HEK293T (cell line): ENCODE measurements at places on chromosomes 3 and 15.

- no peak for DNase-seq
These were observed 48.3 kb upstream of the CGNL1 start for GRCh38 chr15:57327985-57328471.

DNA sequence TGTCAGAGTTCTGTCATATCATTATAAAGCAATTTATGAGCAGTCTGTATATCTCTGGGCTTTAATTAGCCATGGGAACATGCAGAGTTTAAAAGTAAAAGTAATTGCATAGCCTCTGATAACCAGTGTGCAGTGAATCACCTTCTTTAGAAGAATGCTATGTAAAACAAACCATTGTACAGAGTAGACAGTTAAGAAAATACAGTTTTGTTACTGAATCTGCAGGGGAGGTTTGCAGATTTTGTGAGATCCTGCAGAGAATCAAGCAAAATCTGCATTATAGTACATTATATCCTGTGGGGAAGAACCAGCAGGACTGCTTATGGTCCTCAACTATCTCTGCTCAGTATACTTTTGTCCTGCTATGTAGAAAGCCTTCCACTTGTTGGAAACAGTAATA, 396.2 kb upstream of the NAALADL2 start:
- no peak for DNase-seq

GRCh38 chr3:188283347-188283746, 129.4 kb downstream of the LPP start:
- no peak for DNase-seq

DNA sequence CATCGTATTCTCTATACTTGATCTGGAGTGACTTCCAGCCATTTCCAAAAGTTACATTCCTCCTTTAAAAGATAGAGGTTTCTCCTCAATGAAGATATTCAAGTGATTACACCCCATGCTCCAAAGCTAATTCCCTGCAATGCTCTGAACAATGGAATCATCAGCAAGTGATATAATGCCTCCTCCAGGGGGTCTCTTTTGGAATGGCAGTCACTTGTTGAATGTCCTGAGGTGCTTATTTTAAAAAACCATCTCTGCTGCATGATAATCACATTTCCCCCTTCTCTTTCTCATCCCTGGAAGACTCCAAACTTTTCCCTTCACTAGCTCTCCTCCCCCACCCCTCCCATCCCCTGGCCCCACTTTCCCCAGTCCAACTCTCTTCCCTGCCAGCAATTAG, 2.6 kb downstream of the LHFPL4 start:
- DNase-seq, result no peak

GRCh38 chr3:34294240-34294639, 495.8 kb downstream of the PDCD6IP start:
- DNase-seq, result no peak

DNA sequence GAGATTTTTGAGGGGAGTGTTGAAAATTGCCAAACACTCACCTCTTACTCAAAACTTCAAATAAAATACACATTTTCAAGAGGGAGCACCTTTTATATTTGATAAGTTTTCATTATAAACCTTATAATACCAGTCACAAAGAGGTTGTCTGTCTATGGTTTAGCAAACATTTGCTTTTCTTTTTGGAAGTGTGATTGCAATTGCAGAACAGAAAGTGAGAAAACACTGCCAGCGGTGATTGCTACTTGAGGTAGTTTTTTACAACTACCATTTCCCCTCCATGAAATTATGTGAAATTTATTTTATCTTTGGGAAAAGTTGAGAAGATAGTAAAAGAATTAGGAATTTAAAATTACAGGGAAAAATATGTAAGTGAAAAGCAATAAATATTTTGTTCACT, 20.1 kb downstream of the DIPK2A start:
- no peak for DNase-seq

DNA sequence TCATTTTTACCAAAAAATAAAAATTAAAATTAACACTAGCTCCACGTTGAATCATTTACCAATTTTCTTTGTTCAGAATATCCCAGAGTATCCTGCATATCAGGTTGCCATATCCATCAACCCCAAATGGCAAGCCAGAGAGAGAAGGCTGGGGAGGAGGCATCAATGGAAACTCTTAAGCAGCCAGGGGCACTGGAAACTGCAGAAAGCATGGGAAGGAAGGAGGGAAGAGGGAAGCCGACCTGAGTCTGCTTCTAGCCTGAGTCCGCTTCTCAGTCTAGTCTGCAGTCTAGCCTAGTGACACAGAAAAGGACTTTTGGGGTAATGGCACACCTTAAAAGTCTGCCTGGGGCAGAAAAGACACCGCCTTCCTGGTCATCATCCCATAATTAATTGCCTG, 1.6 kb upstream of the MTHFS start:
- no peak for DNase-seq

DNA sequence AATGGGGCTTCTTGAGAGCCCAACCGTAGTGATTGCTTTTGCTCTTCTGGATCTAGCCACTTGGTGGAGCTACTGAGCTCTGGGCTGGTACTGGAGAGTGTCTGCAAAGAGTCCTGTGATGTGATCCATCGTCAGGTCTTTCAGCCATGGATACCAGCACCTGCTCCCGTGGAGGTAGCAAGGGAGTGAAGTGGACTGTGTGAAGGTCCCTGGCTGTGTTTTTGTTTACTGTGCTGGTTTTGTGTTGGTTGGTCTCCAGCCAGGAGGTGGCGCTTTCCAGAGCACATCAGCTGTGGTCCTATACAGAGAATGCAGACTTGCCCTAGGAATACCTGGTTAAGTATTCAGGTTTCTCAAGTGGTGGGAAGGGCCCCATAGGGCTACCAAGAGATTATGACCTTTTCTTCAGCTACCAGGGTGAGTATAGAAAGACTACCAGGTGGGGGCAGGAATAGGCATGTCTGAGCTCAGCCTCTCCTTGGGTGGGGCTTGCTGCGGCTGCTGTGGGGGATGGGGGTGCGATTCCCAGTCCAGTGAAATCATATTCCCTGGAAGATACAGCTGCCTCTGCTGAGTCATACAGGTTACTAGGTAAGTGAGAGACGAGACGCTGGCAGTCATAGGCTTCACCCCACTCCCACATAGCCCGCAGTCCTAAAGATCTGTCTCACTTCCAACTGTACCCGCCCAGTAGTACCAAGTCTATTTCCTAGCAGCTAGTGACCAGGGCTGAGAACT, 733.7 kb downstream of the ZNF385D start:
- no peak for DNase-seq

GRCh38 chr3:14634763-14635400, 16.7 kb upstream of the CCDC174 start:
- no peak for DNase-seq

GRCh38 chr15:89732451-89733172, 18.4 kb downstream of the MESP1 start:
- no peak for DNase-seq

DNA sequence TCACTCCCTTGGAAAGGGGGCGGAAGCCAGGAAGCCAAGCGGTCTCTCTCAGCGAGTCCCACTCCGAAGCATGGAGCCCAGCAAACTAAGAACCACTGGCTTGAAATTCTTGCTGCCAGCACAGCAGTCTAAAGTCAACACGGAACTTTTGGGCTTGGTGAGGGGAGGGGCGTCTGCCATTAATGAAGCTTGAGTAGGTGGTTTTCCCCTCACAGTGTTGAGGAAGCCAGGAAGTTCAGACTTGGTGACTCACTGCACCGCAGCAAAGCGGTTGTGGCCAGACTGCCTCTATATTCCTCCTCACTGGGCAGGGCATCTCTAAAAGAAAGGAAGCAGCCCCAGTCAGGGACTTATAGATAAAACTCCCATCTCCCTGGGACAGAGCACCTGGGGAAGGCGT, 665.4 kb upstream of the CBLB start:
- DNase-seq, result no peak

DNA sequence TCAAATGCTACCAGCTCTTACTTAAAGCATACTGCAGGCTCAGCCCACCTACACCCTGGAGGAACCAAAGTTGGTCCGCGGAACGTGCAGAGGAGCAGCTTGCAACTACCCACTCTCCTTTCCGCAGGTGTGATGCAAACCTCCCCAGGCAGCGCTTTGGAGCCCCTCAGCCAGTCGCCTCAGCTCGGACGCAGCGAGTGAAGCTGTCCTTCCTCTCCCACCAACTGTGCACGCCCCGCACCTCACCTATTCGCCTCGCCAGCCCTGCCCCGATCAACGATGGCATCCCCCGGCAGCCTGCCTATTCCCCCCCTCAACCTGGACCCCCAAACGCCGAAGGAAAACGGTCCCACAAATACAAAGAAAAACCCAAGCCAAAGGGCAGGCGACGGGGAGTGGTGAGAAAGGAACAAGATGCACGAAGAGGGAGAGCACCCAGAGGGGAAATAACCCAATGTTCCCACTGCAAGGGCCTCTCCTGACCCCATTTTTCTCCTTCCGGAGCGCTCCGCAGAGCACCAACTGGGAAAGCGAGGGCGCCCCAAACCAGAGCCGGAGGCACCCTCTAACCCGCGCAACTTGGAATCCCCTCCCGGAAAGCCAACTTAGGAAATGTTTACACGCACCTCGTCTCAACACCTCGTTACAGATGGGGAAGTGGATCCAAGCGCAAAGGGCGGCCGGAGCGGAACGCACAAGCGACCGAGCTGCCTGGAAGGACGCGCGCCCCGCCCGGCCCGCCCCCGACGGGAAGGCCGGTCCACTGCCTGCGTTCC, 665 bp downstream of the GLB1 start:
- DNase-seq, result peak; percentile 46

- no peak for DNase-seq
These were observed 71.7 kb downstream of the OXSM start for GRCh38 chr3:25861566-25861965.

DNA sequence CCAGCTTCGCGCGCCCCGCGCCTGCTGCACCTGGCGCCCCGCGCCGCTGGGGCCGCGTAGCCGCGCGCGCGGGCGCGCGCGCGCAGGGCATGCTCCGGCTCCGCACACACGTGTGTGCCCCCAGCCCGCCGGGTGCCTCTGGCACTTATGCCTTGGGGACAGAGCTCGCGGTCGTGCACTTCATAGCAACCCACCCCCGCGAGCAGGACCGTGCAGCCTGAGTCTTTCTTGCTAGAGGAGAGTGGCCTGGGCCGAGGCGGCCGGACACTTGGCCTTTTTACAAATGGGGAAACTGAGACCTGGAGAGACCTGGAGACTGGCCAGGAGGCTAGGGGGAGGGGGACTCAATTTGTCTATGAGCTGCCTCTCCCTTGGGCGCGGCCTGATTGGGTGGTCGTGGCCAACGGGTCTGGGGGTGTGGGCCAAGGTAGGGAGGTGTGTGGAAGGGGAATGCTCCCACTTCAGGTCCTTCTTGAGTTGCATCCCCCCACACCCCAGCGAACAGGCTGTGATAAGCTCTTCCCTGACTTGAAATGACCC, 562 bp downstream of the NBEAL2 start:
- DNase-seq, result peak; percentile 34

DNA sequence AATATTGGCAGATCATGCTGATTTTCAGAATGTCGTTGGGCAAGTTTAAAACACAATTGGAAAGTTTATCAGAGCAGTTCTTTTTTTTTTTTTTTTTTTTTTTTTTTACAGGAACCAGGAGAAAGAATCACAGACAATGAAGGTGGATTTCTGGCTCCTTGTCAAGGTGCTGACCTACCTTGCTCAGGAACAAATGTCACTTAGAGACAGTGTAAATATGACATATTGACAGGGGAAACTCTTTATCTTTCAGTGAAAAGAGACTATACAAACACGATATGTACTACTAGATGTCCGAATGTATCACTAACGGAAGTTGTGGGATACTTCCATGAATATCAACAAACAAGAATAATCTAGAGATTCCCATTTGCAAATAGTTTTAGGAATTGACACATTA, 237.3 kb downstream of the FMN1 start:
- DNase-seq, result no peak

DNA sequence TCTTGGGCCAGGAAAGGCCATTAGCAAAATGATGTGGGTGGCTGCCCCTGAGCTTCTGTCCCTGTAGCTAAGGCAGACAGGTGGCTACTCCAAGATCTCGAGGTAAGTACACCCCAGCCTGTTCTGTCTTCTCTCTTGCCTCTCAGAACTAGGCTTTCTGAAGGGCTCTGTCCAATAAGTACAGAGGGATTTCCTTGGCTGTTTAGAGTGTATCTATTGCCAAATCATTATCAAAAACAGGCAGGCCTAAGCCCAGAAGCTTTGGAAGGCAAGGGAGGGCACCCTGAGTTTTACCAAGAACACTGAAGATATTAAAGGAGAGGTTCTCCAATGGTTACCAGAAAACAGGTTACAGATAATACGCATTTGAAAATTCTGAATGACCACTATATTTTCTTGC, 156.6 kb downstream of the MYRIP start:
- DNase-seq, result no peak
